Spleen (tissue), 13 donors: ENCODE measurements at places on chromosomes 4 and X.
A peak's percentile ranks its signal among the peaks of the same experiment; 100 is the strongest.

DNA sequence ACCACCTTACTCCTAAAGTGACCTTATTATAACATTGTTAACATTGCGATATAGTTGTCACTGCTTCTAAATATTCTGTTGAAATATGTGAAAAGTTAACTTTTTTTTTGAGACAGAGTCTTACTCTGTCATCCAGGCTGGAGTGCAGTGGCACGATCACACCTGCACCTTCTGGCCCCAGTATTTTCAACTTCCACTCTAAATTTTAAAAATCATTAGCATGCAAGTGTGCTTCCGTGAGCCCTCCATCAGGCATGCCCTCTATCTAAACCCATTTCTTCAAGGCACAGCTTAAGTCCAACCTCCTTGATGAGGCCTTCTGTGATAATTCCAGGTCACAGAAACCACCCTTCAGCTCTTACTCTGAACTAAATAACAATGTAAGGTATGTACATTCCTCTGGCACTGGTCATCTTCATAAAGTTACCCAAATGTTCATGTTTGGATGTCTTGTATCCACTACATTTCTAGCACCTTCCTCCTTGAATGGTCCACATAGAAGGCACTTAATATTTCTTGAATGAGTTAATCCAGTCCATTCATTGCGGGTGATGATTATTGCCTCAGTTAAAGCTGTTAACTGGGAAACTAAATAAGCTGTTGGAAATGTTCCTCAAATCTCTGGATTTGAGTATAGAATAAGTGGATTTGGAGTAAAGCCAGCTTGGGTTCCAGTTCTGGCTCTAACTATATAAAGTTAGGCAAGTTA, 38.6 kb upstream of the TMEM131L start:
- peaks cover 14% of the 10 kb centered on the region for H3K4me1 ChIP-seq
- no peaks in the 10 kb centered on the region for H3K27me3 ChIP-seq
- peak overlapping the region; percentile 64 for H3K27ac ChIP-seq
- no peak overlapping the region for H3K4me3 ChIP-seq
- H3K36me3 ChIP-seq: no peaks in the 10 kb centered on the region
- DNase-seq: no peak

DNA sequence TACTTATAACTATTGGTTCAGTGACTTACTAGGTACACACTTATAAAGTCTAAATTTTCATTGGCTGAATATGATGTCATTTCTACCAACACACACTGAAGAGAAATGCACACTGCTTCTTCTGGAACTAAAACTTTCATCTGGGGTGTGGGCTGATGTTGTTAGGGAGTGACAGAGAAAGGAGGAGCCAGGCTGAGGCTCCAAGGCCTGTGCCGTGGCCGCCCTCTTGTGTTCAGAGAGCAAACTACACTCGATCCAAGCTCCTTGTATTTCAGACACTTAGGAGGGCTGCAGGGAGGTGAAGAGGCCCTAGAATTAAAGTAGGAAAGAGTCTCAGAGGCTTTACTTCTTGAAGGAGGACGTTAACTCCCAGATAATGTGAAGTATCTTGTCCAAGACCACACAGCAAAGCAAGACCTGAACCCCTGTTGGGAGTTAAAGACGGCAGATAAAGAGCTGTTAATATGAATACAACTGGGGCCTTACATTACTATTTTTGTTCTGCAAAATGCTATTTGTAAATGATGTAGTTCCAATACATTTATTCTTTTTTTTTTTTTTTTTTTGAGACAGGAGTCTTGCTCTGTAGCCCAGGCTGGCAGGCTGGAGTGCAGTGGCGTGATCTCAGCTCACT, 137.5 kb downstream of the AFAP1 start:
- DNase-seq: peak; percentile 87
- no peaks in the 10 kb centered on the region for H3K27me3 ChIP-seq
- H3K4me1 ChIP-seq: peaks cover 5% of the 10 kb centered on the region
- H3K27ac ChIP-seq: no peak overlapping the region

DNA sequence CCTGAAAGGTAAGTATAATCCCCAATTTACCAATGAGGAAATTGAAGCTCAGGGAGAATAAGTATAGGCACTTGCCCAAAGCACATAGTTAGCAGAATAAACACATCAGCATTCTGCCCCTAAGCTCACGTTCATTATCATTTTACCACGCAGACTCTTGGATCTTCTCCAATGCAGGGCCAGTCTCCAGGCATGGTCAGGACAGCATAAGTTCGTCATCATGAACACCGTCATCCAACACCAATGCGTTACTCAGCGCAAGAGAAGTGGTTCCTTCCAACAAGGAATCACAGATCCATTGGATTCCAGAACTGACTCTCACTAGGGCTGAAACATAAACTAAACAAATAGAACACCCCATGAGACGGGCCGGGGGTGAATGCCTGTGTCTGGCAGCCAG, 86.5 kb upstream of the GPM6B start:
- no peaks in the 10 kb centered on the region for H3K27me3 ChIP-seq
- no peak for DNase-seq
- H3K36me3 ChIP-seq: no peaks in the 10 kb centered on the region
- no peak overlapping the region for H3K4me3 ChIP-seq
- H3K27ac ChIP-seq: no peak overlapping the region
- no peaks in the 10 kb centered on the region for H3K4me1 ChIP-seq

- H3K4me3 ChIP-seq: no peak overlapping the region
- no peaks in the 10 kb centered on the region for H3K27me3 ChIP-seq
- no peak overlapping the region for H3K27ac ChIP-seq
- no peak for DNase-seq
Measured at GRCh38 chr4:138039010-138039409, 203.1 kb downstream of the SLC7A11 start.

DNA sequence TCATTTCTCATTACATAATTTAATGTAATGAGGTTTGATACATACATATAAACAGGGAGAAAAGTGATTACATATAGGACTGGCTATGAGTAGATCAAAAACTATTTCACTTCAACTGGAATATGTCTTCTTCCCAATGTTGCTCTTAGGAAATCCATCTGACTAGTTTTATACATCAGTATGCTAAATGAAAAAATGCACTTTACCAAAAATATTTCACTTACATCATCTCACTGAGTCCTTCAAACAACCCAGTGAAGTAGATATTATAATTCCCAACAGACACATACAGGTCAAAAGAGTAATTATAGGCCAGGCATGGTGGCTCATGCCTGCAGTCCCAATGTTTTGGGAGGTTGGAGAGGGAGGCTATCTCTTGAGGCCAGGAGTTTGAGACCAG, 215.9 kb downstream of the MID1 start:
- H3K4me3 ChIP-seq: no peak overlapping the region
- no peaks in the 10 kb centered on the region for H3K27me3 ChIP-seq
- no peak for DNase-seq
- H3K27ac ChIP-seq: no peak overlapping the region

- H3K4me3 ChIP-seq: no peak overlapping the region
- no peak for DNase-seq
- H3K27me3 ChIP-seq: no peaks in the 10 kb centered on the region
- peak overlapping the region; percentile 64 for H3K27ac ChIP-seq
- peaks cover 22% of the 10 kb centered on the region for H3K4me1 ChIP-seq
- no peaks in the 10 kb centered on the region for H3K36me3 ChIP-seq
Measured at GRCh38 chr4:185219551-185220344, 10.3 kb downstream of the SNX25 start.

DNA sequence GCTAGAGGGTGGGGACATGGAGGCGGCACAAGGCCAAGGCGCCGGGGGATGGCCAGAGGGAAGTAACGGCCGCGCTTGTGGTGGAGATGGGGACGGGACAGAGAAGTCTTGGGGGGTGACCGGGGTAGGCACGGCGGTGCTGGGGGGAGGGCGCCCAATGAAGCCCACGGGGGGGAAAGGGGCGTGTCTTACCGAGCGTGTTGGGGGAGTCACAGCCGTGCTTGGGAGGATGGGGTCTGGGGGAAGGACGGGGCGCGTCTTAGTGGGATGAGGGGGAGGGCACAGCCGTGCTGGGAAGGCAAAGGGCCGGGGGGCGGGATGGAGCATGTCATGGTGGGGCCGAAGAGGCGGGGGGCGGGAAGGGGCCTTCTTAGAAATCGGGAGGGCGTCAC, 952 bp downstream of the ARSD start:
- peak overlapping the region; percentile 96 for H3K27ac ChIP-seq
- H3K27me3 ChIP-seq: no peaks in the 10 kb centered on the region
- H3K4me3 ChIP-seq: no peak overlapping the region

DNA sequence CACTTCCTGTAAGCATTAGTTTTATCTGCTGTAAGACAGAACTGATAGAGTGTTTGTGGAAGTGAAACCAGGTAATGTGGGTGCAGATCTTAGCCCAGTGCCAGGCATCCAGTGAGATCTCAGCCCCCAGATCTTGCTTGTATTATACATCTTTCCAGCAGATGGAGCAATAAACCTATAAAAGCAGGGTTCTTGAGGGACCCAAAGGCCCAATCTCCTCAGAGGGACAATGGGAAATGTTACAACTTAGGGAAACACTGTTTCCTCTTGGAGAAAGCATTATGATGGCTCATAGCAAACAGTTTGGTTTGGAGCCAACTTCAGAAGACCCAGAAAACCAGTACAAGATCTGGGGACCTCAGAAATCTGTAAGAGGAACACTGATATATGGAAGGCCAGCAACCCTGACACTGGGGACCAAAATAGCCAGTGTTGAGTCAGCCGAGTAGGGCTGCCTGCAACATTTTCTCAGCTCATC, 206.3 kb downstream of the SLC7A11 start:
- H3K4me3 ChIP-seq: no peak overlapping the region
- no peak overlapping the region for H3K27ac ChIP-seq
- H3K36me3 ChIP-seq: no peaks in the 10 kb centered on the region
- no peaks in the 10 kb centered on the region for H3K27me3 ChIP-seq
- no peaks in the 10 kb centered on the region for H3K4me1 ChIP-seq

GRCh38 chr4:40874901-40875300, 125.1 kb downstream of the NSUN7 start:
- H3K36me3 ChIP-seq: no peaks in the 10 kb centered on the region
- no peak overlapping the region for H3K27ac ChIP-seq
- H3K4me3 ChIP-seq: no peak overlapping the region
- no peak for DNase-seq
- H3K27me3 ChIP-seq: no peaks in the 10 kb centered on the region
- no peaks in the 10 kb centered on the region for H3K4me1 ChIP-seq

DNA sequence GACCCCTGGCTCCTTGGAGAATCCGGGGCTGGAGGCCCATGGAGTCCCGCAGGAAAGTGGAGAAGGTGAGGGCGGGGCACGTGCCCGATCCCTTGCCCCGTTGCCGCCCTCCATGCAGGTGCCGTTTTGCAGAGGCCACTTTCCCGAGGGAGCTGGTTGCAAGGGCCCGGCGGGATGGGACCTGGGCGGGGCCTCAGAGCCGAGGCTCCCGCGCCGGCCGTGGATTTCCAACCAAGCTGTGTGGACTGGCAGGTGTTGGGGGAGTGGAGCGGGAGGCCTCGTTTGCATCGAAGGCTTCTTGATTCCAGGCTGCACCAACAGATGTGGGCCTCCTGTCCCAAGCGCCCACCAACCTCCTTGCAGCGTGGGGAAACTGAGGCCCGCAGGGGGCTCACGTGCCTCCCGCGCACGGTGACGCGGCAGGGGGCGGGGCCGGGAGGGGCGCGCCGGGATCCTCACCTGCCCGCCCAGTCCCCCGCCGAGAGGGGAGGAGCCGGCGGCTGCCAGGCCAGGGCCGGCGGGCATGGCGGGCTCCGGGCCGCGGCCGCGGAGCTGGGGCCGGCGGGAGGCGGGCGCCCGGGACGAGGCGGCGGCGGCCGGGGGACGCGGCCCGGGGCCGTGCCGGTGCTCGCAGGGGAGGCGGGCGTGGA, 24.9 kb downstream of the SH3BP2 start:
- peak overlapping the region; percentile 10 for H3K4me3 ChIP-seq
- no peaks in the 10 kb centered on the region for H3K27me3 ChIP-seq
- peak; percentile 85 for DNase-seq
- peaks cover 28% of the 10 kb centered on the region for H3K36me3 ChIP-seq
- peaks cover 73% of the 10 kb centered on the region for H3K4me1 ChIP-seq
- no peak overlapping the region for H3K27ac ChIP-seq

DNA sequence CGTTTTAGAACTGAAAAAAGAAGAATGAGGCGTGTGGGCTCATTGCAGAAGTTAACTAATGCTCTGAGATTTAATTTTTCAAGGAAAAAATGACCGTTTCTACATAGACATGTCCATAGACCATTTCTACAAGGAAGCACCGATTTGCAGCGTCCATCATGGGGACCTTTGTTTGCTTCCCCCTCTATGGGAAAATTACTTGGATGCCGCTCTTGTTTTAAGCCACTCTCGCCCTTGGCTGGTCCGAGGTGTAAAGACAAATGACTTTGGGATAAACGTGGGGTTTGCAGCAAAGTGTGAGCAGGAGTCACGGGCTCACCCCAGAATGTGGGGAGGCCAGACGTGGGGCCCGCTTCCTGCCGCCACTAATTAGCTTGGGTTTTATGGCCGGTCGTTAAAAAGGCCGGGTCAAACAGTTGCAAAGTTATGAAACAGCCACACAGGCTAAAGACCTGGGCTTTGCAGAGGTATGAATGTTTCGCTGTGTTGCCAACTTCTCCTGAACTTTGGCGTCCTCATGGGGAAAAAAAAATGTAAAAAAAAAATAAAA, 235.9 kb downstream of the SHOX start:
- no peak overlapping the region for H3K4me3 ChIP-seq
- no peaks in the 10 kb centered on the region for H3K4me1 ChIP-seq
- peaks cover 5% of the 10 kb centered on the region for H3K27me3 ChIP-seq
- DNase-seq: no peak
- H3K36me3 ChIP-seq: no peaks in the 10 kb centered on the region

GRCh38 chrX:129557844-129558480, 17.9 kb downstream of the OCRL start:
- no peak overlapping the region for H3K4me3 ChIP-seq
- no peaks in the 10 kb centered on the region for H3K4me1 ChIP-seq
- DNase-seq: no peak

DNA sequence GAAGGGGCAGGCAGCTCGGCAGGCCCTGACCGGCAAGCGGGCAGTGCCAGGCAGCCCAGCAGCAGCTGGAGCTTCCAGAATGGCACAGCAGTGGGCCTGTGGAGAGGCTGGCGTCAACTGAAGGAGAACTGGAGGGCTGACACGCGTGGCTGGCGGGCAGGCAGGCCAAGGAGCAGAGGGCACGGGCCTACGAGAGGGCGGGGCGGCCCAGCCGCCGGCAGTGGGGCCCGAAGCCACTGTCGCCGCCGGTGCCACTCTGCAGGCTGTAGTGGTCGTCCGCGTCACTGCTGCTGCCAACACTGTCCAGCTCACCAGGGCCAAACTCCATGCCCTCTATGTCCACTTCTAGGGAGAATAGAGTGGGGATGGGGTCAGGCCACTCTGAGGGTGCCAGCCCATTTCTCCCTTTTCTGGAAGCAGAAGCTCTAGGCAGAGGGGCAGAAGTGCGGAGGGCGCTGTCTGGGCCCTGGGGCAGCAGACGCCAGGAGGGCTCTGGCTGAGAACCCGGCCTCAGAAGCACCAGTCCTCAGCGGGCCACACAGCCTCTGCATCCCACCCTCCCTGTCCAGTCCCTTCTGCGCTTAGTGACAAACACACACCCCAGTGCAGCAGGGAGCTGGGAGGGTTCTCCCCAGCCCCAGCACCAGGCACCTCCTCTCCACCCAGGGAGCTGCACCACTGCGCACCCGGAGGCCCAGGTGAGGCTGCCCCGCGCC, 8.6 kb upstream of the HAUS3 start:
- H3K36me3 ChIP-seq: peaks cover 89% of the 10 kb centered on the region
- peak; percentile 71 for DNase-seq
- H3K27ac ChIP-seq: no peak overlapping the region
- no peaks in the 10 kb centered on the region for H3K27me3 ChIP-seq
